ENCODE measurements at places on chromosomes 7 and 10.
A peak's percentile ranks its signal among the peaks of the same experiment; 100 is the strongest.

DNA sequence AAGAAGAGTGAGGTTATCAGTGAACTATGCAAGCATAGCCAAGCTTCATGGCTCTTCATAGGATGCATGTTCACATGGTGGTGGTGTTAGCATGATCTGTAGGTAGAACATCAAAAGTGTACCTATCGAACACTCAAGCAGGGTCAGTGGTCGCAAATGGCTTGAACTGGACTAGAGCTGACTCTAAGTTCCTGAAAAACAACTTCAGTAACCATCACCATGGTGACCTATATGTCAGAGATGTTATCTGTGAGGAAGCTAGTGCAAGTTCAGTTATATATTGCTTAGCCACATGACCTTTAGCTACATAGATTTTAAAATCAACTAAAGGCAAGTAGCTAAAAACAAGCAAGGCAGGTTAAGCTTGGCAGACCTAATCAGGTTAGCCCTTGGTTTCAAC is 163.1 kb upstream of the AGR3 start:
- DNase-seq: no peak

GRCh38 chr7:1555046-1555812 is 776 bp downstream of the TMEM184A start:
- no peak for DNase-seq

DNA sequence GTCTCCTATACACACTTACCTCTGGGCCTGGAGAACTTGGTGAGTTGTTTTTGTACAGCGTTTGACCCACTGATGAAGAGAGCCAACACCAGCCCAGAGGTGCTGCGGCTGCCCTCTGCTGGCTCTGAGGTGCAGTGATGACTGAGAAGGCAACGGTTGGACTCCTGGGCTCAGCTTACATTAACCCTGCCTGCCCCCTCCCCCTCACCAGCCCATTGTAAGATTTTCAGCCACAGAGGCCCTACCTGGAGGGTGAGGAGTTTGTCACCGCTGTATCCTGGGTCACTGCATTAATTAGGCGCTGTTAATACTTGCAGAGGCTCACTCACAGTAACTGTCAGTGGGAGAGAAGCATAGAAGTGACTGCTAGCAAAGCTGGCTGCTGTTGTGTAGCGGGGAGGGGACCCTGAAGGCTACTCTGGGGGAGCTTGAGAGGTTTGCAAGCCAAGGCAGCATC is 19.0 kb upstream of the ANKRD2 start:
- DNase-seq: peak; percentile 11

DNA sequence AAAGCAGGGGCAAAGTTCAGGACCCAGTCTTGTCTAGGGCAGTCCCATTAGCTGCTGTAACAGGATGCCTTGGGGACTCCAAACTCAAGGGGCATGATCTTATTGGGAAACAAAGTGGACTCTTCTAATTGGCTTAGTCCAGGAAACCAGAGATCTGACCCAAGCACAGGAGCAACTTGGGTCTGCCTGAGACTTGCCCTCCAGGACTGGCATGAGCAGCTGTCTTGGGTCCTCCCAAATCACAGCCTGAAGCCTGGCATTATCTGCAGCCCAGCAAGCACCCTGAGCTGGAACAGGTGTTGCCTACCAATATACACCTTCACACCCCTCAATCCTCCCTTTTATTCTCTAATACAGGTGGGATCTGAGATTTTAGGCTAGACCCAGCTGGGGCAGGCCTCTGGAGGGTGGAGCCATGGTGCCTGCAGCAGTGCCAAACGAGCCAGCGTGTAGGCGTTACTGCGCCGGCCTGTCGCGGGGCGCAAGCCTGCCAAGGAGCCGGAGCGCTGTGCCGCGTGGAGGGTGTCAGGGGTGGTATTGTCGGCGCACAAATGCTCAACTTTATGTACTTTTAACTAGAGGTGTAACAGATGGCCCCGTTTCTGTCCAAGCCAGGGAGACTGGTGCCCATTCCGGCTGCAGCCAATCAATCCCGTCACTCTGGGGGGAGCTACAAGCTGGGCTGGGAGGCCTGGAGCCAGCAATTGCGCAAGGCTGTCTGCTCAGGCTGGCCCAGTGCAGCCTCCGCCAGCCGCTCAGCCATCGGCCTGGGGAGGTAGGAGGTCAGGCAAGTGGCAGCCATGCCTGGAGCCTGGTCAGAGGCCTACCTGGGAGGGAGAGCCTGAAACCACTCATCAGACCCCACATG is 12.8 kb upstream of the LBX1 start:
- no peak for DNase-seq

GRCh38 chr10:71595649-71596048 is 123.9 kb downstream of the C10orf105 start:
- DNase-seq: no peak

- DNase-seq: no peak
Measured at GRCh38 chr7:111788286-111789047, 226.2 kb upstream of the IMMP2L start.

- DNase-seq: no peak
Measured at GRCh38 chr7:20284771-20285143, 45.9 kb upstream of the ITGB8 start.

DNA sequence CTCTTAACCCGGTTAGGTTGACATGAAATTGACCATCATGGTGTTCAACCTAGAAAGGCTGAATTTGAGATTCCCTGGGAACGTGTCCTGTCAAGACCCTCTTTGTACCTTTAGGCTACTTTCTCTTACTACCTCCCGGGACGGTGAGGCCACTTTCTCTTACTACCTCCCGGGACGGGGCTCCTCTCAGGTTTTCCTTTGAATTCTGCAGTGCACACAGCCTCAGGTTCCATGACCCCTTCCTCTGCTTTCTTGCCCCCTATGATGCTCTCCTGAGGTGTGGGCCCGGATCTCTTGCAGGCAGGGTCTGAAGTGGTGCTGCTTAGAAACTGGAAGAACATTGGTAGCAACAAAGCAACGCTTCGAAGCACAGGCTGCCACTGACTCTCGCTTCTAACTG is 155.3 kb downstream of the CAMK1D start:
- DNase-seq: no peak

DNA sequence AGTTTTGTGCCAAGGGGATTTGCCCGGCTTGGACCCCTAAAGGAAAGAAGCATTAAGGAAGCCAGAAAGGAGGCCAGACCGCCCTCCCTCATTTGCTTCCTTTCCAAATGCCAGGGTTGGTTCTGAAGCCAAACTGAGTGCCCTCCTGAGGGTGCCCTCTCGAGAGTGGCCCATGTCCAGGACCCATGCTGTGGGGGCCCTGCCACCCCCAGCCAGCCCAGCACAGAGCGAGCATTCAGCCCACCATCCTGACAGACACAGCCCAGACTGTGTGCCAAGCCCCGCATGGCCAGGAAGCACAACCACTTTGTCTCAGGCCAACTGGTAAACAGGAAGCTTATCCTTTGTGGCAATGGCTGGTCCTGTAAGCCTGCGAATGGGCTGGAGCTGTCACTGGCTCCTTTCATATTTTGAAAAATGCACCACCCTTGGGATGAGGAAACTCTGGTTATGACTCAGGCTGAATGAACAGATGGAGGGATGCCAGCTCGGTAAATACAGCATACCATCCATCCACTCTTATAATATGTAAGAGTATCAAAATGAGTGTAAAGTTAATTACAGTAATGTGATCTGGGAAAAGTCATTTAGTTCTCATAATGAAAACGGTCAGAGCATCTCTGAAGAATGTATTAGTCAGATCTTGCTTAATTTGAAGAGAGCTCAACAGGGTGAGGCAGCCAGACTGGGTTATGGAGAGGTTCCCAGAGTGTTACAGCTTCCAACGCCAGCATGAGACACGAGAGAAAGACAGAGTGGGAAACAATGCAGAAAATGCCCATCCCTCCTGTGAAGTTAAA is 65.0 kb downstream of the STK17A start:
- no peak for DNase-seq

DNA sequence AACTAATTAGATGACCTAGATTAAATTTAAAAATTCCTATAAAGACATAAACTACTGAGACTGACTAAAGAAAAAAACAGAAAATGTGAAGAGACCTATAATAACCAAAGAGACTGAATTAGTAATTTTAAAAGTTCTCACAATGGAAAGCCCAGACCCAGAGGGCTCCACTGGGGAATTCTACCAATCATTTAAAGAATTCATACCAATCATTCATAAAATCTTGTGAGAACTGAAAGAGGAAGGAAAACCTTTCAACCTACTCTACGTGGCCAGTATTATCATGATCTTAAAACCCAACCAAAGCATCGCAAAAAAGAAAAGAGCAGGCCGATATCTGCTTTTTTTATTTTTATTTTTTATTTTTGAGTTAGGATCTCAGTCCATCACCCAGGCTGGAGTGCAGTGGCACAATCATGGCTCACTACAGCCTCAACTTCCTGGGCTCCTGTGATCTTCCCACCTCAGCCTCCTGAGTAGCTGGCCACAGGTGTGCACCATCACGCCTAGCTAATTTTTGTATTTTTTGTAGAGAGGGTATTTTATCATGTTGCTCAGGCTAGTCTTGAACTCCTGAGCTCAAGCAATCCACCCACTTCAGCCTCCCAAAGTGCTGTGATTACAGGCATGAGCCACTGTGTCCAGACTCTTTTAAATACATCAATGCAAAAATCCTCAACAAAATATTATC is 48.6 kb downstream of the DGKI start:
- no peak for DNase-seq

DNA sequence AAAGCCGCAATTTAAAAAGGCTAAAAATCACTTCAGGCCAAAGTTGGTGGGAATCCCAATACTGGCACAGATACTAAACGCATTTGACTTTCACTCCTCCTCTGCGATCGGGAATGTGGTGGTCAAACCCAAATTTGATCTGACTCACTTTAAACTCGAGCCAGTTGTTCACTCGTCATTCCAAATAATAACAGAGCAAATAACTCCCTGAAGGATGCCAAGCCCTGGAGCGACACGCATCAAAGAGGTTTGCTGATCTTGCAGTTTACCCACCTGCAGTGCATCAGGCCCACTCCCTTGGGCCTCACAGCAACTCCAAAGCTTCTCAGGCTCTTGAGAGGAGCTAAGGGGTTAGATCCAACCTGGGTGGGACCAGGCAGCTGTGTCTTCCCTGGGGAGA is 12.2 kb downstream of the PTN start:
- DNase-seq: no peak

DNA sequence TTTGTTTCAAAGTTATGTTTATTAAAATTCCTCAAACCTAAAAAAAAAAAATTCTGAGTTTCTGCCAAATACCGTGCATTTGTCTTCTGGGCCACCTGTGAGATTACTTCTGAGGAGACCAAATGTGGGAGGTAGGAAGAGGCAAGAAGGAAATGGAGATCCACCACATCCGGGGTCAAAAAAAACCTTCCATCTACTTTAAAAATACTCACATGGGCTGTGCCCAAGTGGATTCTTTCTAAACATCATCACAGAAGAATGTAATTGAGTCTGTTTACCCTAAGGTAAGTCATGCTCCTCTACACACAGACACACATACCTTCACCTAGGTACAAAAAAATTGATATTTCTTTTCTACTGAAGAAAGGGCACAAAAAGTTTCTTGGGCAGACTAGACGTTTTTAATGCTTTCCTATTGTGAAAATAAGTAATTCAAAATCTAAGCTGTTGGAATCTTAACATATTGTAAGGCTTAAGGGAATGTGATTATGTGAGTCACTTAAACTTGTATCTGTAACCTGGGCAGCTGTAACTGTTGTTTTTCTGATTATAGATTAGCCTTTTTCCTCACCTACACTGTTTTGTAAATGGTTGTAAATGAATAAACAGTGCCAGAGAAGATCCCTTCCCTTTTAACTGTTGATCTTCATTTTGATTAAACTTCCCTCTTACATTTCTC is 19.1 kb upstream of the SPOCK2 start:
- no peak for DNase-seq

DNA sequence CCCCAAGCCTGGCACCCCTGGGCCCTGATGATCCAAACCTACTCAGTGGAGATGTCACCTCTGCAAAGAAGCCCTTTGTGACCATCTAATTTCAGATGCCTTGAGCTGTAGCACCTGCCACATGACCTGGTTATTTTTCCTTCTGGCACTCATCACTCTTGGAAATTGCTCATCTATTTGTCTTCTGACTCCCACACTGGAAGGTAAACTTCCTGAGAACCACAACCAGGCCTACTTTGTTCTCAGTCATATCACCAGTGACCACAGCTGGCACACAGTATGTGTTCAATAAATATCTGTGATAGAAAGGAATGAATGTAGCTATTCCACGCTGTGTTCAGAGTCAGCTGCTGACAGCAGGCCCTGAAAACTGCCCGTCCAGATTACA is 97.1 kb downstream of the SH3PXD2A start:
- DNase-seq: no peak

GRCh38 chr10:110750931-110751330 is 106.8 kb downstream of the RBM20 start:
- DNase-seq: no peak

DNA sequence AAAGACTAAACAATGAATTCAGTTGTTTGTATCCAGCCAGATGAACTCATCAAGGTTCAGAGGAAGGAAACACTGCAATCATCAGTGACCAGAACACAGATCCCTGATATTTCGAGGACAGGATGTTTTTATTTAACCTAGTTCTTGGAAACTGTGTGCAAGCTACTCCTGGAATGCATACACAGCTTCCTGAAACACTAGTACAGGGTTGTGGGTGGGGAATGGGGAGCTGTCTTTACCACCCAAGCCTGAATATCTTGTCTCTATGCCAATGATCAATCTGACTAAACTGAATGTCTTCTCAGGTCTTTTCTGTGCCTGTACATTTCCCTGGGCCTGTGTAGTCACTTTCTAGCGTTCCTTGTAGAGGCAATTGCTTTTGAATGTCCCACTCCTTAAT is 374.6 kb downstream of the CALN1 start:
- no peak for DNase-seq

DNA sequence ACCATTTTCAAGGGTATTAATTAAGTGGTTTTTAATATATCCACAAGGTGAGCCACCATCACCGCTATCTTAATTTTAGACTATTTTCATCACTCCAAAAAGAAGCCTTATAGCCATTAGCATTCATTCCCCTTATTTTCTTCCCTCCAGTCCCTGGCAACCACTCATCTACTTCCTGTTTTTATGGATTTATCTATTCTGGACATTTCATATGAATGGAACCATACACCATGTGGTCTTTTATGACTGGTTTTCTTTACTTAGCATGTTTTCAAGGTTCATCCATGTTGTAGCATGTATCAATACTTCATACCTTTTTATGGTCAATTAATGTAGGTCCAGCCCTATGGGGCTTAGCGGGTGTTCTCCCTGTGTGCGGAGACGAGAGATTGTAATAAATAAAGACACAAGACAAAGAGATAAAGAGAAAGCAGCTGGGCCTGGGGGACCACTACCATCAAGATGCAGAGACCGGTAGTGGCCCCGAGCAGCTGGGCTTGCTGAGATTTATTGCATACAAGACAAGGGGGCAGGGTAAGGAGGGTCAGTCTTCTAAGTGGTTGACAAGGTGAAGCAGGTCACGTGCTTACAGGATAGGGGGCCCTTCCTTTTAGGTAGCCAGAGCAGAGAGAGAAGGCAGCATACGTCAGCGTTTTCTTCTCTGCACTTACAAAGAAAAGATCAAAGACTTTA is 14.6 kb downstream of the WBP1L start:
- no peak for DNase-seq

All from stimulated activated CD4-positive, alpha-beta T cell treated with anti-CD3 and anti-CD28 coated beads, Interleukin-1b, Interleukin-23, amount 100 ng/mL, for 1 hour (primary cell).